ENCODE measurements at places on chromosomes 3 and 15.

DNA sequence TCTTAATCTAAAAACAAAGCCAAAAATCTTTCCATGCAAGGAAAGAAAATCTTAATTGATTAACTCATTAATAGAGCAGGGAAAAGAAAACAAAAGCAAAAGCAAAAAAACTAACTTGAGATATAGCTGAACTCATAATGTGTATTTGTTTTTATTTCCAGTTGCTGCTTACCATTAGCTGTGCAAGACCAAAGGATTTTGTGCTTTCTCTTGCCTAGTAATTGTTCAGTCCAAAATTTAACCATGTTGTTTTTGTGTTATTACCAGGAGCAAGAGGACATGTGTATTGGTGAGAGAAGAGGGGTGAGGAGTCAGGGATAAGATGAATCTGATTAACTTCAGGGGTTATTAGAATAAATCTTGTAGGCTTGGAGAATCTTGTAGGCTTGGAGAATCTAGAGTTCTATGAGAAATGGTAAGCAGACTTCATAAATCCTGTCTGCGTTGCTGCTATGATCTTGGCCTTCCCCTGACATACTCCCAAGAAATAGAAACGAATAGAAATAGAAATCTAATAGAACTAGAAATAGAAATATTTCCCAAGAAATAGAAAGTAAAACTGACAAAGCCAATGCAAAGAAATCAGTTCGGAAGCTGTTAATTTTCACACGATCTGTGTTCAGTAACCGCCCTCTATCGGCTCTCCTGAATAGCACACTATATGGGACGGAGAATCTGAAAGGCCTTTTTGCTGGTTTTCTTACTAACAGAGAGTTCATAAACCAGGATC is 72.6 kb upstream of the TNFSF10 start:
- DNase-seq, result no peak

DNA sequence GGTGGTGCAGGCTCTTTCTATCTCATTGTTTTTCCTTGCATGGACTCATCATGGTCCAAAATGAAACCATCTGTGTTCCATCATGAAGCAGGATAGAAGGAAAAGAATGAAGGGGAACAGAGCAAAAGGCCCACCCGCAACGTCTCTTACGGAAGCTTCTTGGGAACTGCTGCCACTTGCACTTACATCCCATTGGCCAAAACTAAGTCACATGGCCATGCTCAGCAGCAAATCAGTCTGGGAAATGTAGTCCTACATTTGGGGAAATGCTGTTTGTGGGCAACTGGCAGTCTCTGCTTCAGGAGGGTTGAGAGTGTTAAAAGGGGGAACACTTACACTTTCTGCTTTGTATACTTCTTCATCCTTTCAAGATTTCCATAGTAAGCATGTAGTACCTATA is 191.6 kb downstream of the SV2B start:
- no peak for DNase-seq

DNA sequence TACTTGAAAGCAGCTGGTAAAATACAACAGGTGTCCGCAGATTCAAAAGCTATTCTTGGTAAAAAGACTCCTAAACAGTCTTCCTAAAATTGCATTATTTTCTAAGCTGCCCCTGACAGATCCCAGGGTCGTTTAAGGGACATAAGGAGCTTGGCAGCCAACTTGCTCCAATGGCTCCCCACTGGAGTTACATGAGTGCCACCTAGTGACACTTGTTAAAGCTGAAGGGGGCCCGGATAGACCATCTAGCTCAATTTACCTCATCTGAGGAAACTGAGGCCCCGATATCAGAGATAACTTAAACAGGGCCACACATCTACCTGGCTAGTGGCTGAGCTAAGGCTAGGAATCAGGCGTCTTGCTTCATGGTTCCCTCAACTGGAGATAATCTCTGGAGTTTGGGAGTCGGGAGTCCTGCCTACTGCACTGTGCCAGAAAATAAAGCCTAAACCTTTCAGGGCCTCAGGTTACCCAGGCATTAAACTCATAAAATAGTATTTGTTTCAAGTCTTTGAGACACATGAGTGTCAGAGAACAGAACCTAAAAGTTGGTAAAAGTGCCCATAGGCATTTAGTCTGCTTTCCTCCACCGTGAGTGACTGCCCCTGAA is 6.5 kb upstream of the TBC1D23 start:
- no peak for DNase-seq

DNA sequence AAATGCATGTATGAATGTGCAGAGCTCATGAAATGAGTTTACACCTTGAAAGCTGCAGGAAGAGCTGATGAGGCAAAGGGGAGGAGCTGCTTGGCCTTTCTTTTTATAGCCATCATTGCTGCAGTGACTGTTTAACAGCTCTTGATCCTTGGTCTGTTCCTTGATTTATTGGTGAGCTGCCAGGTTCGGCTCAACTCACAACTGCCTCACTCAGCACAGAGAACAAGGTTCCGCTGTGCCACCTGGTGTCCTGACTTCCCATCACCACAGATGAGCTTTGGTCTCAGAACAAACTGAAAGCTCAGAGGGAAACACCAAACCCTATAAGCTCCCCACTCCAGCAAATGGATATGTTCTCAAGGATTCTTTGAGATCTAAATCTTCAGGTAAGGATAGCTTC is 626.1 kb downstream of the MAGI1 start:
- no peak for DNase-seq

DNA sequence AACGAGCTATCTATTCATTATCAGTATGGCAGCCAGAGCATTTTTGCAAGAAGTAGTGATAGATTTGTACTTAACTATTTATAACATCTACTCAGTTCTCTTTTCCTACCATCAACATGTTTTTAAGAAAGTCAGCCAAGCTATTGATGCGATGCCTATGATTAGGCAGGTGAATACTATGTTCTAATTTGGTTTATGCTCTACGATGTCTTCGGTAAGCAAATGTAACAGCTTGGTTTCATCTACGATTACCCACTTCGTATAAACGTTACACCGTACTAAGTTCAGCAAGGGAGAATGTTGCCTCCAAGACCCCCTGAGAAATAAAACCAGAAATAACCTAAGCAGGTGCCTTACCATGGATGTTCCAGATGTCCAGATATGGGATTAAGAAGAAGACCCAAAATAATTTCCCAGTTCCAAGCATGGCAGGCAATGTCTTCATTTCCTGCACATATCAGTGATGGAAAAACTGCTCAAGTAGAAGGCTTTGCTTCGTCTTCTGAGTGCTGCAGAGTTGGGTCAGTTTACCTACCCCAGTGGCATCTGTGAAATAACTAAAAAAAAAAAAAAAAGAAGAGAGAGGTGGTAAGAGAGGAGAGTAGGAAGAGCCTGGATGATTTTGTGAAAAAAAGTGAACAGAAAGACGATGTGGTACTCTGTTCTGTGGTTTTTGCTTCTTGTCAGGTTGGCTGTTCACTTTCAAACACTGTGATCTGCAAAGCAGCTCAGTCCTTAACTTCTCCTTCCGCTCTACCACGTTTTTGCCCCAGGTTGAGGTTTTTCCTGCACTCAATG is at the start of gene BTLA:
BTLA (minus strand) TSS at position 559 of the 798 bp plus-strand sequence; CDS start at position 445, 114 bp downstream.
- DNase-seq, result no peak

DNA sequence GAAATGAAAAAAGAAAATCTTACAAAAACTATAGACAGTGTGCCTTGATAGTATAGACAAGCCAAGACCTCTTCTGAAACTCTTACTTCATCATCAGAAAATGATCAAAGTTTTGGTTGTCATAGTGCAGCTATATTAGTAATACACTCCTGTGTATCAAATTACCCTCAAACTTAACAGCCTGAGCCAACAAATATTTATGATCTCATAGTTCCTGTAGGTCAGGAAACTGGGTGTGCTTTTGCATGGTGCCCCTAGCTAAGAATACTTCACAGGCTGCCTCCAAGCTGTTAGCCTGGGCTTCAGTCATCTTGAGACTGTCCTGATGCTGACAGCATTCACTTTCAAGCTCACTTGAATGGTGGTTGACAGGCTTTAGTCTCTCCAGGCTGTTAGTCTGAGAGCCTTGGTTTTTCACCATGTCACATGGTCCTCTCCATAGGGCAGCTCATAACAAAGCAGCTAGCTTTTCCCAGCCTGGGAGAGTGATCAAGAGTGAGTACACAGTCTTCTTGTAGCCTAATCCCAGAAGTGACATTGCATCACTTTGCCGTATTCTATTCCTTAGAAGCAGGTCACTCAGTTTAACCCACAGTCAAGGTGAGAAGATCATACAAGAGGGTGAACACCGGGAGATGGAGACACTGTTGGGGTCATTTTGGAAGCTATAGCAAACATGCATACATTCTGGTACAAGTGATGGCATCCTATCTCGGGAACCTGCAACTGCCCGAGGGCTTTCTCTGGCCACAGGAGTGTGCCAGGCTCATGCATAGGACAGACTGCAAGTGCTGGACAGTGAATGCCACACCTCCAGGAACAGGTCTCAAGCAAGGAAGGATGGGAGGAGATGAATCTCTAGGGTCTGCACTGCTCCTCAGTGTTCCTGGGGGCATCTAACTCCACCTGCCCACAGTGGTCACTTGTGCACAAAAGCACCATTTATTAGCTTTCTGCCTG is 173.4 kb upstream of the CADPS start:
- DNase-seq, result no peak

DNA sequence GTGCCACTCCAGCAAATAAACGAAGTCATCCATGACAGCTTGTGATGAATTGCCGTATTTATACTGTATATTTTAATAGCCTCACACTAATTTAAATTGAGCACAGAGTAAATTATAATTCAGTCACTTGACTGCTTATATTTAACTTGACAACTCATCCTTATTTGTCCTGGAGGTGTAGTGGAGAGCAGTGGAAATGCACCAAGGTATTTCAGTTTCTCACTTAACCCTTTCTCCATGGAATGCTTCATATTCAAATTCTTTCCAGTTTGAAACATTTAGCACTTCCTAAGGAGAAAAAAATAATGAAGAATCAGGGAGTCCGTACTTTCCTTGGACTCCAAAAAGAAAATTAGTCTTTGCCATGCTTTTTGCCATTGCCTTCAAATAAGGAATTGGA is 99.0 kb downstream of the MAP2K5 start:
- no peak for DNase-seq

DNA sequence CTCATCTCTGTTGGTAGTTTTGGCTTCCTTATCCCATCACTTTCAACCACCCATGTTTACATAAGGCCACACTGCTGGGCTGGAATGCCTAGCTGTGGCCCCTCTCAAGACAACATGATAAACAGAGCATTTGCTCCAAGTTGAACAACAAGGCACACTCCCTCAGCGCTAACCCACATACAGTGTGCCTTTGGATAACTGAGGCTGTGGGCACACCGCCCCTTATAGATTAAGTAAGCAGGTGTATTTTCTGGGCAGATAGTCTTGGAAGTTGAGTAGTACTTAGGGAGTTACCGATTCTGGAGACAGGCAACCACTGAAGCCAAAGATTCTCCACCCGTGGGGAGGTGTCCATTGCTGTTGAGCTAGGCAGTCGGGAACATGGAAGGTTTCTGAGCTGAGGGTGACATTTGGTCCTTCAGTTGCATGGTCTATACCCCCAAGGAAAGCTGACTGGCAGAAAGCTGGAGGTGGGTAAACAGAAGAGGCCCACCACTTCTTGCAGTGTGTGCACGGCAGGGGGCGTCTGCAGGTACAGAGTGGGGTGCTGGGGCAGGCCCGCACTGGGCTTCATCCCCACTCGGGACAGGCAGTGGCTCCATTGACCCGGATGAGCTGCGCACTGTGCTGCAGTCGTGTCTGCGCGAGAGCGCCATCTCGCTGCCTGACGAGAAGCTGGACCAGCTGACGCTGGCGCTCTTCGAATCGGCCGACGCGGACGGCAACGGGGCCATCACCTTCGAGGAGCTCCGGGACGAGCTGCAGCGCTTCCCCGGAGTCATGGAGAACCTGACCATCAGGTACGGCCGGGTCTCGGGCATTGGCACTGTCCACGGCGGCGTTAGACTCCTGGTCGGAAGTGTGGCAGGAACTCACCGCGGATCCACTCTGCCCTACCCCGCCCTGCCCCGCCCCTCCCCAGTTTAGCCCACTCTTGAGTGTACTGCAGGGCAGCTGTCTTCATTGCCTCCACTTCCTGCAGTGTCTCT is 16.8 kb downstream of the NOX5 start:
- DNase-seq, result no peak

- no peak for DNase-seq
These were observed 13.6 kb downstream of the RARRES1 start for GRCh38 chr3:158718490-158719170.

DNA sequence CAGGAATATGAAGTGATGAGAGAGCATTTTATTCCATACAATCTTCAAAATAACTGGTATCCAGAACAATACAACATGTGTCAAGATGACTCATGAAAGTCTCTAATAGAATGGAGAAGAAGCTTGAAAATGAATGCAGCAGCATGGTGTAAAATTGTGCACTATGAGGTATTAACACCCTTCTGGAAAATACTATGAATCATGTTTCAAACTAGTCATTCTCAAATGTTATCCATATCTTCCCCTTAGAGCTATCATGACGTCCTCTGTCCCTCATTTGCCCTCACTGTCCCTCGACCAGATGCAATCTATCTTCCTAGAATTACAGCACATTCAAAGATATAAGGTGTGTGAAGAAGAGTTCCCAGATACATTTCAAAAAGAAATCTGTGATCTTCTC is 198.2 kb downstream of the NECTIN3 start:
- no peak for DNase-seq

- no peak for DNase-seq
These were observed 15.6 kb upstream of the KY start for GRCh38 chr3:134666466-134666865.

DNA sequence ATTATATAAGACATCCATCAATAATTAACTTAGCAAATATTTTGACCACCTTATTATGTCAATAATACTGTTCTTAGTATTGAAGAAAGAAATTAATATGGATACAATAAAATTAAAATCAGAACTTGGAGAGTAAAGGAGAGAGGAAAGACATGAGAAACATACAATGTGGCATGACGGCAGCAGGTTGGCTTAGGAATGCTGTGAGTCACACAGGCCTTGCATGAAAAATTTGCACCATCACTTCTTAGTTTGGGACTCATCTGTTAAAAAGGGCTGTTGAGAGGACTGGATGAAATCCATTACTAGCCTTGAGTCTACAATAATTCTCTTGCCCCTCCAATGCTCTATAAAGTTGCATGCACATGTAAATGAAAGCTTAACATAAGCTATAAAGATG is 880.8 kb downstream of the ROBO1 start:
- DNase-seq, result no peak

DNA sequence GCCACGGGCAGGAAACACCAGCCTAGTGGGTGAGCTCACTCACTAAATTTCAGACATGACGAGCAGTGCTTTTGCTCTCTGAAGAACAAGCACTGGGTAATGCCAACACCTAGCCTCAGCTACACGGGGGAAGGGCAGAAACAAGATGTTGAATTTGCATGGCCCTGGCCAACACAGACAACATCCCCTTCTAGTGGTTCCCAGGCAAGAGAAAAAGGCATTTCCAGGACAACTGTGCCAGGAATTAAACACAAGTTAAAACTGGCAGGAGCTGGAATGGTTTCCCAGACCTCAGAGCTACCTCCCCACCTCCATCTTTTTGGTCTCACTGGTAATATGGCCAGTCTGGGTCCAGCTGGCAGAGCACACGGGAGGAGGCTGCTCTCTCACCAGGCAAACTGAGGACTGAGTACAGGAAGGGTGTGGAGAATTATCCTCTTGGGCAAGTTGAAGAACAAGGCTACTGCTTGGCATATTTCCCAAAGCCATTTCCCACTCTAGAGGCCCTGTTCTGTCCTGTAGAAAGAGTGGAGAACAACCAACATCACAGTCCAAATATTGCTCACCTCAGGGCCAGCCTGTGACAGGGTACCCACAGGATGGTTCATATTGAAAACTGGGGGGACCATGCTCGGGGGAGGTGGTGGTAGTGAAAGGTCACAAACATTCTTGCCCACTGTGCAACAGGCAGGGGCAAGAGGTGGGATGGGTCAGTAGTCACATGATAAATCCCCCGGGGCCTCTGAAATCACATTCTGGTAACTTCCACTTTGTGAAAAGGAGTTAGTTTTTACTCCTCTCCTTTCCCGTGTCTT is 26.5 kb downstream of the TSPAN3 start:
- no peak for DNase-seq

GRCh38 chr15:40051616-40052415 is 12.8 kb upstream of the SRP14 start:
- DNase-seq, result no peak
